Activated naive CD4-positive, alpha-beta T cell (primary cell): ENCODE measurements at places on chromosomes 16 and 17.

- DNase-seq: no peak
Measured at GRCh38 chr16:60810250-60810649, 1226.0 kb downstream of the CDH8 start.

- DNase-seq: no peak
Measured at GRCh38 chr16:51801635-51802034, 650.6 kb upstream of the SALL1 start.

GRCh38 chr16:14198012-14198411, 126.9 kb downstream of the MRTFB start:
- DNase-seq: no peak

GRCh38 chr16:10245002-10245401, 62.8 kb upstream of the GRIN2A start:
- DNase-seq: no peak

GRCh38 chr16:16016388-16016964, 67.1 kb downstream of the ABCC1 start:
- no peak for DNase-seq

GRCh38 chr16:85370543-85370880, 242.6 kb upstream of the GSE1 start:
- no peak for DNase-seq

DNA sequence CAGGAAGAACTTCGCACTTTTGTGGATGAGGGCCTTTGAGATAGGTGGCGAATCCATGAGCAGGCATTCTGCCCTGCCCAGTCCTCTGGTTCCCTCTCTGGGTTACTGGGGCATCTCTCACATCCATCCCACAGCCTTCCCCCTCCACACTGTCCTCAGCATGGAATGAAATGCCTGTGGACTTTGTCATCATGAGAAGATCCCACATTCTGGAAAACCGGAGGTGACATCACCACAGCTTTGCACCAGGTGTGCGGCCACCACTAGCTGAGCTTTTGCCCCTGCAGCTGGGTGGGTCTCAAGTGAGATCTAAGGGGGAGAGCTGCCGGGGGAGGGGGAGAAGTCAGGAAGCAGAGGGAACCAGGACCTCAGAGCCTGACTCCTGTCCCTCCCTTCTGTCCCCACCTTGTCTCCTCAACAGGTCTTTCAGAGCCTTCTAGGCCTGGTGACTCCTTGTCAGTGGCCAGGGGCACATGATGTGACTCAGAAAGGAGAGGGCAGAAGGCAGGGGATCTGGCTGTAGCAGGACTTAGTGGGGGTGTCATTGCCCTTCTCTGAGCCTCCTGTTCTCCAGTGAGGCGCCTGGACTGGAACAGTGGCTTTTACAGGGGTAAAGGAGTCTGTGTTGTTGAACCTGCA, 40.0 kb upstream of the DLX4 start:
- no peak for DNase-seq

DNA sequence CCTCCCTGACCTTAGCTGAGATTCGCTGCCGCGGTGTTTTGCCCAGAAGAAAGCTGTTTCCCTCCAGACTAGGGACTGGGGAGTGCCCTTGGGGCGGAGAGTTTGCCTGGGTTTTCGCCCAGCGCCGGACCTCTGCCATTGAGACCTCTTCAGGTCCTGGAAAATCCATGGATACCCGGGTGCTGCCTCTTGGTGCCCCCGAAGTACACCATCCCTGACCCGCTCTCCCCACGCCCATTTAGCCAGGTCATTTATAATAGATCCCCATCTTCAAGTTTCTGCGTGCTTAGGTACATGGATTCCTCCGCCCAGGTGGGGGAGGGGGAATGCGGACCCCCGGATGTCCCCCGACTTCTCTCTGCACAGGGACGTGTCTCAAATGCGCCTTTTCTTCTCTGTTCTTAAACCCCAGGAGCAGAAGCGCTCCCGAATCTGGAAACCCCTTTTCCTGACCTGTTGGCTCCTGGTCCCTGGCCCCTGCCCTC, 15.0 kb upstream of the CBX8 start:
- no peak for DNase-seq

DNA sequence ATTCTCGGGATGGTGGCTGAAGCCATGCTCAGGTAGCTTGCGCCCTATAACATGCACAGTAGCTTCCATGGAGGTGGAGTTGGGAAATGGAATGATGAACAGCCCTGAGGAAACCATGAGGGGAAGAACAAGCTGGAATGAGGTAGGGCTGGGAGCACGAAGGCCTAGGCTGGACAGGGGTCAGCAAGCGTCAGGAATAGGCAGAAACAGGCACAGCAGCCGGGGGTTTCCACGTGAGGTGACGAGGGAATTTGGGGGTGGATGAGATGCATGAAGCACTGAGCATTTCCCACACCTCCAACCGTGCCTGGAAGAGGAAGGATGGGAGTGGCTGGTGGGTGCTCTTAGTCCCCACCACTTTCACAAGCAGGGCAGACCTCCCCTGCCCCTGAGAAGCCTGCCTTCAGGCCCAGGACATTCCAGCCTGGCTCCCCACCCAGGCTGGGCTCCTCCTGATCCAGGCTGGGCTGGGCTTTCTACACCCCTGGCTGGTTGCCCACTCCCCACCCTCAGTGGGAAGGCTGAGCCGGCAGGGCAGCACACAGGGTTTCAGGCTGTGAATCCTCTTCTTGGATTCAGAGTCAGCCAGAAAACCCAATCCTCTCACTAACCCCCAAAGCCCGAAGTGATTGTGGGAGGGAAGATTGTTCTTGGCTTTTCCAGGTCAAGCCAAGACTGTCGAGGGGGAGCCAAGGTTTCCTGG, 21.9 kb downstream of the PLEKHG4 start:
- DNase-seq: no peak

- no peak for DNase-seq
Measured at GRCh38 chr16:80274576-80275191, 266.1 kb upstream of the DYNLRB2 start.

DNA sequence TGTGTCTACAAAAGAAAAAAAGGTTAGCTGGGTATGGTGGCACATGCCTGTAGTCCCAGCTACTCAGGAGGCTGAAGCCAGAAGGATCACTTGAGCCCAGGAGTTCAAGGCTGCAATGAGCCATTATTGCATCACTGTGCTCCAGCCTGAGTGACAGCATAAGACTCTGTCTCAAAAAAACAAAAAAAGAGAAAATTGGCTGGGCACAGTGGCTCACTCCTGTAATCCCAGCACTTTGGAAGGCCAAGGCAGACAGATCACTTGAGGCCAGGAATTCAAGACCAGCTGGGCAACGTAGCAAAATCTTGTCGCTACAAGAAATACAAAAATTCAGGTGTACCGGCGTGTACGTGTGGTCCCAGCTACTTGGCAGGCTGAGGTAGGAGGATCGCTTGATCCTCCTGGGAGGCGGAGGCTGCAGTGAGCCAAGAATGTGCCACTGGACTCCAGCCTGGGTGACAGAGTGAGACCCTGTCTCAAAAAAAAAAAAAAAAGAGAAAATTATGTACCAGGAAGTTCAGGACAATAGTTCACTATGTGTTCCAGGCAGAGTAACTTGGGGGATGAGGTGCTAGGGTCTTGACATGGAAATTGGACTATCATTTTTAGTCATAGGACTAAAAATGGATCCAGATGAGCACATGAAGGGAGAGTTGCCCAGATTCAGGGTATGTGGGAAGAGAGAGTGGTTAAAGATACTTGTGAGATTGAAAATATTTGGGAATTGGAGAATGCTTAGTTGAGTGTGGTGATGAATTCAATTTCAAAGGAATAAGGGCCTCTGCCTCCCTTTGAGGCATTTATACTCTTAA, 11.0 kb downstream of the ALDH3A2 start:
- no peak for DNase-seq
